ENCODE measurements at places on chromosomes 1 and 21. TPM values are rescaled to one million over a fixed set of nuclear protein-coding genes. Genes with fewer than 3 reads are reported as not detected.

The GPATCH2 gene
- 3.3 TPM for polyA plus RNA-seq

The PLD5 gene
- 0.03 TPM for polyA plus RNA-seq

The SLAMF8 gene
- 2.7 TPM for polyA plus RNA-seq

The KRTAP21-2 gene
- not detected for polyA plus RNA-seq

The OR2G6 gene
- not detected for polyA plus RNA-seq

The IGSF21 gene
- polyA plus RNA-seq = 0.48 TPM

The SH3GLB1 gene
- 34.4 TPM for polyA plus RNA-seq

The GSTM2 gene
- polyA plus RNA-seq = 21.4 TPM
